Kasumi-1 (cell line): ENCODE measurements at places on chromosomes 5 and 9.

GRCh38 chr5:72355706-72356299 is 35.6 kb downstream of the PTCD2 start:
- DNase-seq, result no peak

DNA sequence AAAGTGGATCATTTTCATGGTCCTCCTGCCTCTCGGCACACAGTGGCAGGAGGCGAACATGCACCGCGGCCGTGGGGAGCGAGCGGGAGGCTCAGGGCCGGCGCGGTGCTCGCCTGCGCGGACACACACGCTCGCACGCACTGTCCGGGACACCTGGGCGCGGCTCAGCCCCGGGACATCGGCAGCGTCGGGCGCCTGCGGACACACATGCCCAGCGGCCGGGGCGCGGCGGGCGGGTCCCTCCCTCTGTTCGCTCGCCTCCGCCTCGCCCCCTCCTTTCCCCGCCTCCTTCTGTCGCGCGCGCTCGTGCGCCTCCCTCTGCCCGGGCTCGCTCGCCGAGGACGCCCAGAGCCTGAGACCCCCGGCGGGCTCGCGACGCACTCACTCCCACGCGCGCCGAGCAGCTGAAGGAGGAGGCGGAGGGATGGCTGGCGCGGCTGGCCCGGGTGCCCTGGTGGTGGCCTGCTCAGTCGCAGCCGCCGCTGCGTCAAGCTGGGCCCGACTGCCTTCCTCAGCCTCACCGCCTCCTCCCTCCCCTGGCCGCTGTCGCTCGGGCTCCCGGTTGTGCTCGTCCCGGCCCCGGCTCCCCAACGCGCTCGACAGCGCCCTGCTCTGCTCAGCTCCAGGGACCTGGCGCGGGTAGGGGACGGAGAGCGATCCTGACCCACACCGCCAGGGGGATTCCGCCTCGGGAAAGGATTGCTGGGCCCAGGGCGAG is at the start of gene FRMD3:
FRMD3 (minus strand) TSS at position 230 of the 718 bp plus-strand sequence; CDS start at position 60, 170 bp downstream.
- peak; percentile 80 for DNase-seq

GRCh38 chr5:170135796-170136490 is 30.2 kb downstream of the FOXI1 start:
- peak; percentile 7 for DNase-seq

DNA sequence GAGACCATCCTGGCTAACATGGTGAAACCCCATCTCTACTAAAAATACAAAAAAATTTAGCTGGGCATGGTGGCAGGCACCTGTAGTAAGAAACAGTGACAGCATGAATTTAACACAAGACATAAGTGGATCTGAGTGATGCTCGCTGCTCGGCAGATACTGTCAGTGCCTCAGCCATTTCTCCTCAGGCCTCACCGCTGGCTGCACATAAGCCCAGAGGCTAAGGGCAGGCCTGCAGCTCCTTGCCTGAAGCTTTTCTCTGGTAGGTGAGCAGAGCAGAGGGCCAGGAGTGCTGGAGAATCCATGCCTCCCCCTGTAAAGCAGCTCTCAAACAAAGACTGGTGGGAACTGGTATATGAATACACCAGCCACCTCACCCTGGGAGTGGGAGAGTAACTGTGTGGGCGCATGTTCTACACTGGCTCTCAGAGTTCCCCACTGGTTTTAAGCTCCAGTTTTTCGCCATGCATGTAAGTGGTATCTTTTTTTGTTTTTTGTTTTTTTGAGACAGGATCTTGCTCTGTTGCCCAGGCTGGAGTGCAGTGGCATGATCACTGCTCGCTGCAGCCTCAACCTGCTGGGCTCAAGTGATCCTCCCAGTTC is 10.3 kb upstream of the CD72 start:
- DNase-seq, result no peak

- DNase-seq, result peak; percentile 21
Observed at GRCh38 chr5:16736158-16736995, 119.6 kb upstream of the RETREG1 start.

- DNase-seq, result no peak
Observed at GRCh38 chr9:31112491-31112890, 1272.0 kb upstream of the ACO1 start.

DNA sequence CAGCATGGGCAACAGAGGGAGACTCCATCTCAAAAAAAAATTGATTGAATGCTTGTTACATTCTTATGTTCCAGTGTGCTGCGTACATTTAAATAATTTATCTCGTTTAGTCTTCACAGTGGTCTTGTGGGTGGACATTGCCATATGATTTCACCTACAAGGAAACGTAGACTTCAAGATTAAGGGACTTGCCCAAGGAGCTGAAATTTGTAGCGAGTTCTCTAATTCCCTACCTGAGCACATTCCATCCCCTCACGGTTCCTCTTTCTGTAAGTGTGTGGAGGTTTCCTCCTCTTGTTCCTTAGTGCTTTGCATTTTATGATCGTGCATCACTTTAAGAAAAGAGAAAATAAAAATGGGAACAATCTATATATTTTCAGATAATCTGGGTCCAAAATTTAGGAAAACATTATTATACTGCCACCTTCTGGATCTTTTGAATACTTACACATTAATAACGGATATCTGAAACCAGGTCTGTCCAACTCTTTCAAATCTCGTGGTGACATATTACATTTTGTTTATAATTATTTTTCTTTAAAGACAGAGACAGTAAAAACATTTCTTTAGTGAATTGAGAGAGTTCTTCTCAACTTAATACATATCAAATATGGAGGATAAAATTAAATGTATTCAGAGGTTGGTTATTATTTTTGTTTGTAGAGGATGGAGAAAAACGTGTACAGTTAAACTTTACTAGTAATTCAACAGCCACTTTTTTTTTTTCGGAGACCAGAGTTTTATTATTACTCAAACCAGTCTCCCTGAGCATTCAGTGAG is 29.9 kb upstream of the C7 start:
- DNase-seq, result peak; percentile 81

- no peak for DNase-seq
Observed at GRCh38 chr5:61357745-61358144, 25.7 kb downstream of the ZSWIM6 start.

DNA sequence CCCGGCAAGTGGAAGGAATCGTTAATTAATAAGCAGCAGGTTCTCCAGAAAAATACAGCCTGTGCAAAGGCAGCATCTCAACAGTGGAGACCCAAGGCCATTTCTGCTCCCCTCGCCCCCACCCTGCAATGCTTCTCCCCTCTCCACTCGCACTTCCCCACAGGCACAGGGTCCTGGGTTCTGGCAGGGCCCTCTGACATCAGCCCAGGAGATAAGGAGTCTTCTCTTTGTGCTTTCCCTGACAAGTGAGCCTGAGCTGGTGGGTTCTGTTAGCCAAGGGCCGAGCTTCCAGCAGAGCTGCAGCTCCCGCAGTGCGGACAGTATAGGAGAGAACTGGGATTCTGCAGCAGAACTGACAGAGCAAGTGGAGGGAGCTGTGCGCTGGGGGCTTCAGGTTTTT is 257.5 kb downstream of the NSG2 start:
- no peak for DNase-seq

DNA sequence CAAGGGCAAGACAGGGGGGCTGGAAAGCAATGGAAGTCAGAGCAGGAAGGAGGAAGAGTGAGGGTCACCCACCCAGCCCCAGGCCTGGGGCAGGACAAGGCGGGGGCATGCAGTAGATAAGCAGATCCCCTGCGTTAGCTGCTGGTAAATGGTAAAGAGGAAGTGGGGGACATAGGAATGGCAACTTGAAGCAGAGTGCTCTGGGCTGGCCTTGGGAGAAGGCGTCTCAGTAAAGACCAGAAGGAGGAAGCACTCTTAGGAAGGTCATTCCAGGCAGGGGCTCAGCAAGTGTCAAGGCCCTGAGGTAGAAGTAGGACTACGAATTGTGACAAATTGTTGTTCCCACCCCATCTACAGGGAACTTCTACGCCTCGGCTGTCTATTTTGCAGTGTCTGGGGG is 15.1 kb downstream of the TCOF1 start:
- no peak for DNase-seq
